ENCODE measurements at places on chromosomes 6 and 20.

- peak; percentile 20 for DNase-seq
Measured at GRCh38 chr6:97053643-97054411, 129.3 kb downstream of the KLHL32 start.

DNA sequence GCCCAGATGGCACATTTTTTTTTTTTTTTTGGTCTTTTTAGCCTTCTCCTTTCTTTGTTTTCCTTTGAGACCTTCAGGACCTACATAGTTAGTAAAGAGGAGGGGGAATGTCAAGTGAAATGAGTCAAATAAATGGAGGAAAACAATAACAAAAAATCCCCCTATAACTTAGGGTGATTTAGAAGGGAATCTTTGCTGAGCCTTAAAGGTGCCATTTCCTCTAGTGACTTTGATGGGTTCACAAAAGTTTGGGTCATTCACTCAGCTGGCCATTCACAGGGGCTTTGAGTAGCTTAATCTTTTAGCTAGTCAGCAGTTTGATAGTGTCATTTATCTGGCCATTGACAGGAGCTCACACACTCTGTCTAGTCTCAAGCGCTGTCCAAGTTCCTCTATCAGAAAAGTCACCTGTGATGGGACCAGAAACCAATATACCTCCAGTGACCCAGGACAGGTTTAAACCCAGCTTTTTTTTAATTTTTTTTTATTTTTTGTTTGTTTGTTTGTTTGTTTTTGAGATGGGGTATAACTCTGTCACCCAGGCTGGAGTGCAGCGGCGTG is 275.1 kb upstream of the PRDM1 start:
- no peak for DNase-seq

DNA sequence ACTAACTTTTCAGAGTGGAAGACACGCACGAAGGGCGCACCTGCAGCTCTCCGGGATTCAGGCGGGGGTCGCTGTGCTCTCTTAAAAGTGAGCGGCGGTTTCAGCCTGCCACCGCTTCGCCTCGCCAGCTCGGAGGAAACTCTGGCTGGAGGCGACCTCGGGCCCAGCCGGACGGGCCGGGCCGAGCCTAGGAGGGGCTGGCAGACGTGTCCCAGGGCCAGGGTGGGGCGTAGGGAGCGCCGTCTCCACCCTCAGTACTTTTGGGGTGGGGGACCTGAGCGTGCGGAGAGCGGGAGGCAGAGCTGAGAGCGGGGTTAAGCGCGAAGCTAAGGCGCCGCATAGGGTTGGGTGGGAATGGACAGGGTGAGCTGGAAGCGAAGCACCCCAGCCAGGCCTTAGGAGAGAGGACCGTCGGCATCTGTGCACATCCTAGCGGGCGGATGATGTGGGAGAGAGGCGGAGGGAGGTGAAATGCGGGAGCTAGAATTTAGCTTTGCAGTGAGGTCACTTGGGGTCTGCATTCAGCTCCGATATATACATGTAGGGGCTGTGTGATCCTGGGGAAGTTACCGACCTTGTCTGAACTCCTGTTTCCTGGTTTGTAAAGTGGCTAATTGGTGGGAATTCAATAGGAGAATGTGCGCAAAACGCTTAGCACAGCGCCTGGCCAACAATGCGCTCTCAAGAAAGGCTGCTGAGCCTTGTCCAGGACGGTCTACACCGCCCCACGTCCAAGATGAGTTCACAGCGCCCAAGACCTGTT is 6.5 kb upstream of the TFAP2A start:
- no peak for DNase-seq

DNA sequence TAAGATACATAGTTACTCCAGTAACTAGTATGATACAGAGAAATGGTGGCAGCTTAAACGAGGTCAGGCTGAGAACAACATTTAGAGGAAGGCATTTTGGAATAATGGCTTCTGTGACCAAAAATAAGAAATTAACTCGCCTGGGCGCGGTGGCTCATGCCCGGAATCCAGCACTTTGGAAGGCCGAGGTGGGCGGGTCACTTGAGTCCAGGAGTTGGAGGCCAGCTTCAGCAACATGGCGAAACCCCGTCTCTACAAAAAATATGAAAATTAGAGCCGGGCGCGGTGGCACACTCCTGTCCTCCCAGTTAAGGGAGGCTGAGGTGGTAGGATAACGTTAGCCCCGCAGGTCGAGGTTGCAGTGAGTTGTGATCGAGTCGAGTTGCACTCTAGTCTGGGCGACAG is 1.8 kb downstream of the IGF2R start:
- no peak for DNase-seq

Data from cerebellar cortex (tissue), 1 donor.